ENCODE measurements at places on chromosomes 13 and 19.

DNA sequence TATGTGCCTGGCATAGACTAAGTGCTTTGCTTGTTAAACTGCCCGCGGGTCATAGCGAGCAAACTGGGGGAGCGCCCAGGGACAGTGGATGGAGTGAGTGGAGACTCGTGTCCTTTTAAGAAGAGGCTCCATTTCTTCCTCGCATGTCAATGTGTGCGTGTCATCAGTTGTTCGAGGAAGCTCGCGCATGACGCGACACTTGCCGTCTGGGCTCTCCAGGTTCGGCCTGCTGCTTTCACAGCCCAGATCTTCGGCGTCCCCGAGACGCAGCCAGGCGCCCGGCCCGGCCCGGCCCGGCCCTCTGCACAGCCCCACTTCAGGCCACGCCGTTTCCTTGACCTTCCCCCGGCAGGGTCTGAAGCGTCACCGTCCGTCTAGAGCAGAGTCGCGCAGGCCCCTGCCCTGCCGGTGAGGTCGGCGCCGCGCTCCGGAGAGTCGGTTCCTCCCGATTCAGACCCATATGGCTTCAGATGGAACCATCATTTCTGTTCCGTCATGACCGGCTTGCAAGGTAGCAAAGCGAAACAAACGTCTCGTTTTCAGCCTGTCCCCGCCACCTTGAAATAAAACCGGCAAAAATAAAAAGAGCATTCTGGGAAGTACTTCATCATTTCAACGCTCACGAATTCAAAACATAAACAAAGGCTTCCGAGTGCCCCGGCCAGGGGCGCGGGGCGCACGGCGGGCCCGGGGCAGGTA, 599 bp upstream of the ARHGEF7 start:
- H3K4me3 ChIP-seq = peak overlapping the region; percentile 76
- no peaks in the 10 kb centered on the region for H3K36me3 ChIP-seq
- no peaks in the 10 kb centered on the region for H3K27me3 ChIP-seq
- DNase-seq = peak; percentile 30

- H3K4me3 ChIP-seq = no peak overlapping the region
- H3K27me3 ChIP-seq = no peaks in the 10 kb centered on the region
- no peaks in the 10 kb centered on the region for H3K4me1 ChIP-seq
- H3K27ac ChIP-seq = no peak overlapping the region
Measured at GRCh38 chr13:108775597-108775996, 146.2 kb downstream of the MYO16 start.

DNA sequence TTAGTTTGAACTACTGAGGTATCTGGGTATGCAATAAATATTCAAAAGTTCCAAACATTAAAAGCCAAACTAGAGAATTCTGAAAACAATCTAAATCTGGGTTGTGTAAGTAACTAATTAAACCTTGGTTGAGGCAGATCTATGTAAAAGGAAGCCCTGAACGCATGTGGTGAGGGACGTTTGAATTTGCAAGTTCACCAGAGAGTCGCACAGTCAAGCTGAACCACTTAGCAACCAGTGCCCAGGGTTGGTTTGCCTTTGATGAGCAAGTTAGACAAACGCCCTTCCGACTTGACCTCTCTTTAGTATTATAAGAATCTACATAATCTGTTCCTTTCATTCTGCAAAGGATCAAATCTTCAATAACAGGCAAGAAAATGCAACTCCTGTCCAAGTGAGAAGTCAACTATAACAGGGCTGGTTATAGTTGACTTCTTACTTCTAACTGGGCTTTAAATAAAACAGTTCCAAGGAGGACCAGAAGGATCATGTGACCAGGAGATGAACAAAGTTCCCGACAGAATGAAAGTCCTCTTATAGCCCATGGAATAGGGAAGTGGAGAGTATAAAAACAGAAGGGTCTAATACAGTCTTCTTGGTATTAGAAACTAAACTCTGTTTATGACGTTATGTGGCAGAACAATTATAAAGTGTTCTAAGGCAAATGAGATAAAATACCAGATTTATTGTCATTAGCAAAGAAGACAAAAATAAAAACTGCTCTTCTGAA, 40.6 kb downstream of the PHF11 start:
- peaks cover 5% of the 10 kb centered on the region for H3K36me3 ChIP-seq
- H3K27ac ChIP-seq = no peak overlapping the region
- DNase-seq = no peak
- no peaks in the 10 kb centered on the region for H3K27me3 ChIP-seq
- peaks cover 3% of the 10 kb centered on the region for H3K4me1 ChIP-seq

DNA sequence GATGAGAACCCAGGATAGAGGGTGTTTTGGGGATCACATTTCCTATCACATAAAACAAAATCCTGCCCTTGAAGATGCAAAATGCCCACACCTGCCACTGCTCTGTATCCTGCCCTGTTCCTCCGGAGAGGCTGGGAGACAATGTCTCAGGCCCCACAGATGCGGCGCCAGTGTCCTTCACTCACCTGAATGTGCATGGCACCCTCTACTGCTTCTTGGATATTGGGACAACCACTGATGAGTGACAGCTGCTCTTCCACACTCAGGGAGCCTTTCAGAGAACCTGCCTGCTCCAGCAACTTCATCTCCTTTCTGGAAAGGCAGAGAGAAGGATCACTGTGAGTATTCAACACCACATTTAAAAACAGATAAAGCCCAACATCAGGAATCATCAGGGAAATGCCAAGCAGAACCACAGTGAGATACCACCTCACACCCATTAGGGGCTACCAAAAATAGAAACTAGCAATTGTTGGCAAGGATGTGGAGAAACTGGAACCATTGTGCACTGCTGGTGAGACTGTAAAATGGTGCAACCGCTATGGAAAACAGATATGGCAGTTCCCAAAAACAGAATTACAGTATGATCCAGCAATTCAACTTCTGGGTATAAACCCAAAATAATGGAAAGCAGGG, 36.4 kb downstream of the CRYL1 start:
- H3K4me3 ChIP-seq = no peak overlapping the region
- no peaks in the 10 kb centered on the region for H3K27me3 ChIP-seq
- H3K4me1 ChIP-seq = no peaks in the 10 kb centered on the region
- H3K27ac ChIP-seq = no peak overlapping the region

- no peak overlapping the region for H3K27ac ChIP-seq
- DNase-seq = no peak
- no peaks in the 10 kb centered on the region for H3K4me1 ChIP-seq
- no peaks in the 10 kb centered on the region for H3K27me3 ChIP-seq
- H3K4me3 ChIP-seq = no peak overlapping the region
- no peaks in the 10 kb centered on the region for H3K36me3 ChIP-seq
Measured at GRCh38 chr13:42068886-42069285, 20.4 kb downstream of the DGKH start.

DNA sequence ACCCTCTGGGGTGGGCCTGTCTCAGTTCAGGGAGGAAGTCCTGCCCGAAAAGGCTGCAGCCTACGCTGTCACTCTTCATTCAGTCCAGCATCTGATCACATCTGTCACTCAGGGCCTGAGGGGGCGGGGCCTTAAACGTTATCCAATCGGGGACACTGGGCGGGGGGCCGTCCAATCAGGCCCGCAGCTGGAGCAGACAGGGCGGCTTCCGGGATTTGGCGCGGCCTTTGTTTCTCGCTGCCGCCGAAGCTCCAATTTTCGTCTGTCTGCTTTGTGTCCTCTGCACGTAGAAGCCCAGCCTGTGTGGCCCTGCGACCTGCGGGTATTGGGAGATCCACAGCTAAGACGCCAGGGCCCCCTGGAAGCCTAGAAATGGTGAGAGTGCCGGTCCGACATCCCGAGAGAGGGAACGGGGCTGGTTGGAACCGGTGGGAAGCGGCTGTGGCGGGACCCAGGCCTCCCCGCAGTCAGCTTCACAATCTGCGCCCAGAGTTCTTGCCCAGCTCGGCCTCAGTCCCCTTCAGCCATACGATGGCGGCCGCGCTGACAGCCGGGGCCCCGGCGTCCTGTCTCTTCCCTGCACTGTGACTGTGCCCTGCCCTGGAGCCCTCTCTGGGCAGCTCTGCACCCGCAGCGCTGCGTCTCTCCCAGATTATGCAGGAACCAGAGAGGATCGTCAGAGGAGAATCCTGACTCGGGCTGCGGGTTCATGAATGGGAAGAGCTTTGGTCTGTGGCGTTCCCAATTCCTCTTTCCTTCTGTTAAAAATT, at the start of gene ZNF730:
TSS of gene ZNF730 (plus strand) at position 224 of the 770 bp plus-strand sequence. CDS start at position 373, 149 bp downstream.
- no peak within 1 kb of the TSS for H3K27ac ChIP-seq
- H3K27me3 ChIP-seq = no peaks in the 10 kb centered on the region
- no peaks in the 10 kb centered on the region for H3K36me3 ChIP-seq
- peaks cover 4% of the 10 kb centered on the region for H3K4me1 ChIP-seq
- DNase-seq = no peak
- H3K4me3 ChIP-seq = peak within 1 kb of the TSS; percentile 71

GRCh38 chr13:25881971-25882451, 169.8 kb downstream of the SHISA2 start:
- no peak for DNase-seq
- H3K4me3 ChIP-seq = no peak overlapping the region
- no peaks in the 10 kb centered on the region for H3K4me1 ChIP-seq
- H3K27me3 ChIP-seq = no peaks in the 10 kb centered on the region
- H3K27ac ChIP-seq = no peak overlapping the region

DNA sequence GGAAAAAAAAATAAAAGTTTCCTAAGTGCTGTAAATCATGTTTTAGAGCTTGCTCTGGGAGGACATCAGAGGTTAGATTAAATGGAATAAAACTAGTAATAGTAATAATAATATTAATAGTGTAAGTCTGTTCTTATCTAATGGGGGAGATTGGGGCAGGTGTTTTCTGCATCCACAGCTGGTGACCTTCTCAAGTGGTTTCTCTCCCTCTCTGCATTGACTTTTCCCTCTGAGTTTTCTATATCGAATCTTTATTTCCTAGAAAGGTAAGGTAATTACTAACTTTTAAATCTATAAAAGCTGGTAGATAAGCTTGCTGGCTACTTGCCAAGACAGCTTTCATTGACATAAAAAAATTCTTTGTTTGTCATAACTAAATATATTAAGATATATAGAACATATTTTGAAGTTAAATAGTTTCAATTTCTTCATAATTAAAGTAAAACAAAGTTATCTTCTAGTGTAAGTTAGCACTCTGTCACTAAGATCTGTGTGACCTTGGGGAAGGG, 49.6 kb upstream of the DIAPH3 start:
- H3K27me3 ChIP-seq = no peaks in the 10 kb centered on the region
- no peak for DNase-seq
- no peak overlapping the region for H3K27ac ChIP-seq

DNA sequence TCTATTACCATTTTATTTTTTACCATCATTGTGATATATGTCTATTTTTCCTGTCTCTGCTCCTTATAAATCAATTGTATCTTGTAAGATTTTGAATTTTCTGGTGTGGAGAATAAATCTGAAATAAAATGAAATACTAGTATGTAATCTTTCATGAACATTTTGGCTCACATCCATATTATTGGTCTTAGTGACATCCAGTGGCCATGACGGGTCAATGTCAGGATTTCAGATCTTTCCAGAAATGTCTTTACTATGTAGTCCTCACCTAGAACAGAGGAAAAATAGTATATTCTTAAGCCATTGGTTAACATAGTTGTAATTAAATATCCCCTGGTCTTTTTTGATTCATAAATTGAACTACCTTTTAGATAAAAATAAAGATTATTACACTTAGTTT, 109.8 kb upstream of the GPC6 start:
- DNase-seq = no peak
- no peak overlapping the region for H3K4me3 ChIP-seq
- no peak overlapping the region for H3K27ac ChIP-seq
- H3K27me3 ChIP-seq = no peaks in the 10 kb centered on the region
- no peaks in the 10 kb centered on the region for H3K4me1 ChIP-seq

GRCh38 chr13:22187329-22187728, 516.5 kb downstream of the FGF9 start:
- H3K27me3 ChIP-seq = no peaks in the 10 kb centered on the region
- H3K4me1 ChIP-seq = no peaks in the 10 kb centered on the region

DNA sequence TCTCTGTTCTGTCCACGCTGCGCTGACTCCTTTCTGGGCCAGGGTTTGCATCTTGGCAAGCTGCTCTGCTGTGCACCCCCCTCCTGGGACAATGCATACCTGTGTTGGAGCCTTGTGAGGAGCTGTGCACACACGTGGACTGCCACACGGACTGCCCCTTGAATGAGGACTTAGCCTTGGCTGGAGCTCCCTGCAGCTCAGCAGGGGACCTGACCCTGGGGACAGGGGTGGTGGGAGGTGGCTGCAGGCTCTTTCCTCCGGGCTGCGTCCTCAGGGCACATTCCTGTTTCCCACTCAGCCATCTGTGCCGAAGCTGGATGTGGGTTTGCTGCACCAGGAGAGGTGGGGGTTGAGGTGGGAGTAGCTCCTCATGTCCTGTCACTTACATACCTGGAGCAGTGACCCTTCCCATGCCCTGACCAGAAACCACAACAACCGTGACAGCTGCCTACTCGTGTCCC, 8.2 kb downstream of the RAB11B start:
- H3K27ac ChIP-seq = no peak overlapping the region
- no peak for DNase-seq
- H3K4me3 ChIP-seq = no peak overlapping the region
- H3K4me1 ChIP-seq = peaks cover 40% of the 10 kb centered on the region

DNA sequence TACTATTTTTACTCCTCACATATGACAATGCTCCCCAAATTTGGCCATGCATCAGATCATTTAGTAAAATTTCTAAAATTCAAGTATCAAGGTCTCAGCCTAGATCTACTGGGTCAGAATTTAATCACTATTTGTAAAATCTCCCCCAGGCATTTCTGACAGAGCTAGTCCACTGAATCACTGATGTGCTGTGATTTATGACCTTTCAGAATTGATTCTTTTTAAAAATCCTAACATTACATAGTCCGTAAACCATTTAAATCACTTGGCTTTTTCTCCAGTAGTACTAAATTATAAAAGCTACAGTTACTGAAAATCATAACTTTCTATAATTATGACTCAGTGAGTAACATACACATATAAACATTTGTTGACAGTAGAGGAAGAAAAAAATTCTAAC, 92.8 kb upstream of the RAP2A start:
- H3K4me3 ChIP-seq = no peak overlapping the region
- H3K36me3 ChIP-seq = peaks cover 8% of the 10 kb centered on the region
- peaks cover 47% of the 10 kb centered on the region for H3K4me1 ChIP-seq
- H3K27ac ChIP-seq = no peak overlapping the region

- peaks cover 13% of the 10 kb centered on the region for H3K4me1 ChIP-seq
- peak overlapping the region; percentile 55 for H3K27ac ChIP-seq
- H3K36me3 ChIP-seq = no peaks in the 10 kb centered on the region
- no peaks in the 10 kb centered on the region for H3K27me3 ChIP-seq
- H3K4me3 ChIP-seq = peak overlapping the region; percentile 53
Measured at GRCh38 chr19:21439201-21439751, 42.3 kb downstream of the ZNF493 start.

- peaks cover 2% of the 10 kb centered on the region for H3K4me1 ChIP-seq
- H3K27me3 ChIP-seq = no peaks in the 10 kb centered on the region
- no peaks in the 10 kb centered on the region for H3K36me3 ChIP-seq
- H3K4me3 ChIP-seq = no peak overlapping the region
Measured at GRCh38 chr13:33178209-33178840, 107.2 kb downstream of the STARD13 start.

All from thoracic aorta (tissue), 2 donors.